ENCODE measurements at places on chromosomes 3 and 15.

- no peak for DNase-seq
Measured at GRCh38 chr3:55476515-55476914, 10.6 kb downstream of the WNT5A start.

GRCh38 chr3:72336114-72336651 is 512.1 kb downstream of the SHQ1 start:
- DNase-seq, result no peak

DNA sequence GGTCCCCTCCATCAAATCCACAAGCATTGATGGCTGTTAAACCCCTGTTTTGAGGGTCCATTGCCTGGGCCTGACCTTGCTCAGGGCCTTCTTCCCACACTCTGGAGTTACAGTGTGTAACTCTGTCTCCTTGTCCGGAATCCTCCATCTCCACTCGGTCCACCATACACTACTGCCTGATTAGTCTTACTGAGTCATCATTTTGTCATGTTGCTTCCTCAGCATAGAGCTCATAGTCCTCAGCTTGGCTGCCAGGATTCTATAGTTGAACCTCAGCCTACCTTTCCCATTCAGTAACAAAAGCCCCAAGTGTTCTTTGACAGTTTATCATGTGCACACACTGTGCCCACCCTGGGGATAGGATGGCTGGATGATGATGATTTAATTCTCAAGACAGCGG is 113.0 kb downstream of the PDE8A start:
- no peak for DNase-seq

DNA sequence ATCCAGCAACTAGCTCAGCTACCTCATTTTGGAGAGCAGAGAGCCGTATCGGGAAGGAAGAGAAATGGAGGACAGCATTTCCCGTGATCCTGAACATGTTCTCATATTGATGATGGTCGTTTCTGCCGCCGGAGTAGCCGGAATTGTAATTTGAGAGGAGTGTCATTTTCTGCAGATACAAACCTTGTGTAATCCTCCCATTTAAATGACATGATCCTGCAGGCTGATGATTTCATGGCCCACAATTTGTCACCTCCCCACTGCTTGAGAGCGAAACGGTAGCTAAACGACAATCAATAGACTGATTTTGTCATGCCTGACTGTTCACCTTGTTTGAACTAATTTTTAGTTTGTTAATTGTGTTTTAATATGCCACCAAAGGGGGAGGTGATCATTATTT is 126.5 kb upstream of the CNTN6 start:
- no peak for DNase-seq

DNA sequence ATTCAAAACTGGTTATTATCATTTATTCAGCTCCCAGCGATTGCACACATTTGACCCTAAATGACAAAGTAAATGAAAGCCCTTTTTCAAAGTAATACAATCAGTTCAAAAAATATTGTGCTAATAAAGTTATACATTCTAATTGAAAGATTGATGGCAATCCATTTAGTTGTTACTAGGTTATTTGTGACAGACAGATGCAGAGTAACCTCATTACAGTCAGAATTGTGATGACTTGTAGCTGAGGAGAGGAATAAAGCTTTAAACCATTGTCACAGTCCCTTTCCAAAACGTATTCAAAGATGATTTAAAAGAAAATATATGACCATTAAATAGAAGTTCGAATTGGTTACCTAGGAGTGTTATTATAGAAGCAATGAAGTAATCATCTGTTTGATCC is 86.1 kb downstream of the ROBO2 start:
- DNase-seq, result no peak

- DNase-seq, result no peak
Measured at GRCh38 chr3:117790235-117790987, 1080.8 kb downstream of the TUSC7 start.

GRCh38 chr3:152623286-152623911 is 211.5 kb upstream of the P2RY1 start:
- DNase-seq, result no peak

DNA sequence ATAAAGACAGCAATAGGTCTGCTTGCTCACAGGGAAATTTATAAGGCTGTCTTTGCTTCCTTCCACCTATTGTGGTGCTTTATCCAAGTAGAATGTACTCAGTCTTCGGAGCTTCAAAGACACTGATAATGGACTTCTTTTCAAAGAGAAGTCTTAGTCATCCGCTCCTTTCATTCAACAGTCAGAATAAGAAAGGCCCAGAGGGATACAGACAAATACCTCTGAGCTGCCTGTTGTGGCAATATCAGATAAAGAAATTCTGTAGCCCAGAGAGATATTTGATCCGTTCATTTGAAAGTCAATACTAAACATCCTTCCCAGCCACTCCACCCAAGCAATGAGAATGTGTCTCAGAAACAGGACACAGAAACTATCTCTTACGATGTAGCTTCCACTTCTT is 110.0 kb downstream of the FHIT start:
- no peak for DNase-seq

DNA sequence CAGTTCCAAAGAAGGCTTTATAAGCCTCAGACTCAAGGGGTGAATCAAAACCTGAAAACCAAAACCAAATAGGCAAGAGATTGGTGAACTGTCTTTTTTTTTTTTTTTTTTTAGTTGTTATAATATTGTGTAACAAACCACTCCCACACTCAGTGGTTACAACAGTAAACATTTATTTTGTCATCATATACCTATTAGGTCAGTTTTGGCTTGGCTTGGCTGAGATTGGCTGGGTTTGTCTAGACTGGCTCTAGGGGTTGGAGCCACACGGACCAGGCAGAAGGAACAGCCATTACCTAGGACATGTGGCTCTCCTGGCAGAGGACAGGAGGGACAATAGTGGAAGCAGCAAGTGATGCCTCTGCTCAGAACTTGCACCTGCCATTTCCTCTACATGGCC is 26.4 kb upstream of the RYR3 start:
- no peak for DNase-seq

DNA sequence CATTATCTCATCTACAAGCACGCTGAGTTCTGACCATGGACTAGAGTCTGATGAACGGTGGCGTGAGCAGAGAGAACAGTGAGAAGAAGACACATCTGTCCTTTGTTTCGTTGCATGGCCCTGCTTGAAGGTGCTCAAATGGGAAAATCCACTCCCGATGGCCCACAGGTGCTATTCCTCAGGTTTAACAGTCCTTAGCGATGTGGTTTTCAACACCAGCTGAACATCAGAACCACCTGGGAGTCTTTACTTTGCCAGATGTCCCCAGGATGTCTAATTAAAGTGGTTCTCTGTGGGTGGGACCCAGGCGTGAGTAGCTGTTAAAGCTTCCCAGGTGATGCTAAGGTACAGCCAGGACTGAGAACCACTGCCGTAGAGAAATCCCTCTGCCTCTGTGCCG is 13.0 kb downstream of the ADAMTS17 start:
- no peak for DNase-seq

DNA sequence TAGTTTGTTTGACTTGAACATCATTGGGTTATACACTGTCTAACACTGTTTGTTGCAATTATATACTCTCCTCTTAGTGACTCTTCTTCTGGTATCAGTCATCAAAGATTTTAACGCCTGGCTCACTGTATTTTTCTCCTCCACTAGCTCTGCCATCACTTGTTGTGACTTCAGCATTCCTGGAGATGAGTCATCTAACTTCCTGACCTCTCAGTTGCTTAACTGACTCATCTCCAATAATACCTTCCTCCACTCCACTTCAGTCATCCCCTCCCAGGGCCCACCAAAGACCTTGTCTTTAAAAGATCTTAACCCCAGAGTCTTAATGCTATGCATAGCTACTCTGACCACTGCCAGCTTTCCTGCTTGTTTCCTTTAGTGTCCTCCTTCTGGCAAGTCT is 28.6 kb upstream of the CLSTN2 start:
- no peak for DNase-seq

DNA sequence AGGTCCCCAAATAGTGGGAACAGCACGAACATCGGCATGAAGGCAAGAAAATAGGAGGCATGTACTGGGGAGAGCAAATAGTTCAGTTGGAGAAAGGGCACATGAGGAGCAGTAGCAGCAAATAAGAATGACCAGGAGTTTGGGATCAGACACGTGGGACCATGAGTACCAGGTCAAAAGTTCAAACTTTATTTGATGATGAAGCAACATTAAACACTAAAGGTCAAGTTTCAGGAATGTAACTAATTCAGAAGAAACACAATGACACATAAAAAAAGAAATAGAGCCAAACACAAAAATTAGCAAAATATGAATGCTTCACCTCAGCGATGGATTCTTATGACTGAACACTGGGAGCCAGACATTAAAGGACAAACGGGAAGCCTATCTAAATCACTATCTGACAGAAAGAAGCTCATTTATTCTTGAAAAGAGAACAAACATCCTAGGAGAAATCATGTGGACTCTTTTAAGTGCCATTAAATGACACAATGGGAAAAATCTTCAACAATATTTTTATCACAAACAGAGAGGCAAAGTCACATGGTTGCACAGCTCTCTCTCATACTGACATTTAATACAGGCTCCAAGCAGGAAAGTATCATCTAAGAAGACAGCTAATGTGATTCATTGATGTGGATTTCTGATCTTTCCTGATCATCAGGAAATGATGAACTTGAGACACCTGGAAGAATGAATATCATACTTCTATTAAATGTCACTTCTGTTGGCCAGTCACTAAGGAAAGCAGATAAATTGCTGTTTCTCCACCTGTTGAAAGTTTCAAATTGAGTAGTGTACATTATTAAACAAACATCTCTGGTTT is 216.9 kb upstream of the THBS1 start:
- DNase-seq, result no peak

GRCh38 chr3:177041730-177042551 is 155.3 kb downstream of the TBL1XR1 start:
- DNase-seq, result no peak

GRCh38 chr15:53978253-53978906 is at the start of gene UNC13C:
TSS of gene UNC13C (plus strand) at chr15:53978441. CDS start at chr15:54012904, 34,463 bp downstream.
- DNase-seq, result no peak

DNA sequence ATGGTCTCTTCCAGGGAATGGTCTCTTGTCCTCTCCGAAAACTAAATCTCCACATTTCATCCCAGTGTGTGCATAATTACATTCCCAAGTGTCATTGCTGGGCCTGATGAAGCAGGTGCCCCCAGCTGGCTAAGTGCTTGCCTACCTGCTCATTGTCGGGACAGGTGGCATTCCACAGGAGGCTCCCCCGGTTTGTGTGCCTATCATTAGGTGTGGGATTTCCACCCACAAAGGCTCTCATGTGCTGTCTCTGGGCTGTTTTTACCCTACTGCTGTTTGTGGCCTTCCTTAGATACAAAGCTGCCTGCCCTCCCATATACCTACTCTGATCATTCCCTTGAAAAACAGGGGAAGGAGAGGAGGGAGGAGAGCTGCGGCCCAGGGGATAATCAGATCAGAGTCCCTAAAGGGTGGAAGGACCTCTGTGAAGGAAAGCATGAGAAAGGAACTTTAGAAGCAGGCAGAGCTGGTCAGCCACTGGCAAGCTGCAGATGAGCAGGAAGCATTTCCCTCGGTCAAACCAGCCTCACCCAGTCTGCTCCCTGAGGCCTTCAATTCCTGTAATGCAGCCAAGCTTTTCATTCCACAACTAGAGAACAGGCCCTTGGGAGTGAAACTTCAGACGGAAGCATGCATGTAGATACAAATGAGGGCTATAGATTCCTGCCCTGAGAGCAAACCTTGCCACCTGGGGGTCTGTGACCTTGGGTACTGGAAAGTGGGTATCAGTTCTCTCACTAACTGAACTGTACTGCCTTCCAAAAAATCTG is 60.7 kb upstream of the HEG1 start:
- DNase-seq, result no peak

DNA sequence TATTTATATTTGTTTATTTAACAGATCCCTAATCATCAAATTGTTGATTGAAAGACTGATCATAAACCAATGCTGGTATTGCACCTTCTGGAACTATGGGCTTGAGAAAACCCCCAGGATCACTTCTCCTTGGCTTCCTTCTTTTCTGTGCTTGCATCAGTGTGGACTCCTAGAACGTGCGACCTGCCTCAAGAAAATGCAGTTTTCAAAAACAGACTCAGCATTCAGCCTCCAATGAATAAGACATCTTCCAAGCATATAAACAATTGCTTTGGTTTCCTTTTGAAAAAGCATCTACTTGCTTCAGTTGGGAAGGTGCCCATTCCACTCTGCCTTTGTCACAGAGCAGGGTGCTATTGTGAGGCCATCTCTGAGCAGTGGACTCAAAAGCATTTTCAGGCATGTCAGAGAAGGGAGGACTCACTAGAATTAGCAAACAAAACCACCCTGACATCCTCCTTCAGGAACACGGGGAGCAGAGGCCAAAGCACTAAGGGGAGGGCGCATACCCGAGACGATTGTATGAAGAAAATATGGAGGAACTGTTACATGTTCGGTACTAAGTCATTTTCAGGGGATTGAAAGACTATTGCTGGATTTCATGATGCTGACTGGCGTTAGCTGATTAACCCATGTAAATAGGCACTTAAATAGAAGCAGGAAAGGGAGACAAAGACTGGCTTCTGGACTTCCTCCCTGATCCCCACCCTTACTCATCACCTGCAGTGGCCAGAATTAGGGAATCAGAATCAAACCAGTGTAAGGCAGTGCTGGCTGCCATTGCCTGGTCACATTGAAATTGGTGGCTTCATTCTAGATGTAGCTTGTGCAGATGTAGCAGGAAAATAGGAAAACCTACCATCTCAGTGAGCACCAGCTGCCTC is 14.7 kb downstream of the THBS1 start:
- no peak for DNase-seq

- DNase-seq, result no peak
Measured at GRCh38 chr3:128476659-128477058, 10.0 kb upstream of the DNAJB8 start.

DNA sequence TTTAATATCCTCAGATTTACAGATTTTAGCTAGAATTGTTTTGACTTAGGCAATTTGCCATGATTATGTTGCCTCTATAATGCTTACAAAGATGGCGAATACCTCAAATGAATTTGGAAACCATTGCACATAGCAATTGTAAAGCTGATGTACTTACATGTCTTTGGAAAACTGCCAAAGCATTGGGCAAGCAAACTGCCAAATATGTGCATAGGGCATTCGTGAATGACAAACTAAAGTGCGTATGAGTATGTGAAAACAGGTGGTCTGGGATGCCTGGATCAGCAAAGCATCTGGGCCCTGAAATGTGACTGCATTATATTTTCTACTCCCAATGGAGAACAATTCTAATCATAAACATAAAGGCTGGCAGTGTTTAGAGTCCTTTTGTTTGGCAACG is 445.3 kb upstream of the ROBO1 start:
- DNase-seq, result no peak

GRCh38 chr3:182330646-182331045 is 462.7 kb upstream of the ATP11B start:
- no peak for DNase-seq

GRCh38 chr3:193831495-193832455 is 238.8 kb downstream of the OPA1 start:
- DNase-seq, result no peak

DNA sequence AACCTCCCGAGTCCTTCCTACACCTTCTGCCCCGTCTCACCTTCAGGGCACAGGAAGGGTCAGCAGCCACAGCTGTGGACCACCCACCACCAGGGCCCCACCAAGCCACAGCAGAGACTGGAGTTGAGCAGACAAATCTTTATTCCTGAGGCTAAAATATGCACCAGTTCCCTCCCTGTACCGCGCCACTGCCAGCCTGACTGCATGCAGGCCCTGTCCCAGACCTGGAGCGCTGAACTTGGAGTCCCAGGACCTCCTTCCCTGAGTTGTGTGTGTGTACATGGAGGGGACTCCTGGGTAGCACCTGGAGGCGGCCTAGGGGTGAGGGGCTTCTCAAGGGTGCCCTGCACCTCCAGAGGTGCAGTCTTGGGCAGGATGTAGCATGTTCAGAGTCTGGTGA is 4.0 kb upstream of the TMEM89 start:
- DNase-seq, result no peak

Data from activated naive CD8-positive, alpha-beta T cell treated with anti-CD3 and anti-CD28 coated beads, Interleukin-2, amount 10 ng/mL, durations not matched to agents 7 days and 5 days (primary cell).